ENCODE measurements at places on chromosomes 12 and 14.

GRCh38 chr14:92430686-92431085 is 82.9 kb upstream of the RIN3 start:
- DNase-seq, result no peak

DNA sequence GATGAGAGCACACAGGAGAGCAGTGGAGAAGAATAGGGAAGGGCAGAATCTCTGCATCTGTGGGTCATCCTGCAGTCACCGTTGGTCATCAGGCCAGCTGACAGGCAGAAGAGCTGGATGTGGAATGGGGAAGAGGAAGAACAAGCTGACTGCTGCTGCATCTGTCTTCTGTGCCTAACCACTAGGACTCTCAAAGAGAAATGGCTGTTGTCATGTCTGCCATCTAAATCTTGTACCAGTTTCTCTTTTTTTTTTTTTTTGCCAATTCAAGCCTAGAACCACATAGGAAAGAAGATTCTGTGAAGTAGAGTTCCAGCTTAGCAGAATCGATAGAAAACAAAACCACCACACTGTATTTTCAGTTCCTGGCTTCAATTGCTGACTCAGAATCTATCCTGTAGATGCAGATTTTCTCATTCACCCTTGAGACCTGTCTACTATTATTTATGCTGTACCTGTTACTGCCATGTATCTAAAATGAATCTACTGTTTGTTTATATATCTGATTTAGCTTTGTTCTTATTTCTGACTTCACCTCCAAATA is 421.9 kb upstream of the PRICKLE1 start:
- DNase-seq, result no peak

DNA sequence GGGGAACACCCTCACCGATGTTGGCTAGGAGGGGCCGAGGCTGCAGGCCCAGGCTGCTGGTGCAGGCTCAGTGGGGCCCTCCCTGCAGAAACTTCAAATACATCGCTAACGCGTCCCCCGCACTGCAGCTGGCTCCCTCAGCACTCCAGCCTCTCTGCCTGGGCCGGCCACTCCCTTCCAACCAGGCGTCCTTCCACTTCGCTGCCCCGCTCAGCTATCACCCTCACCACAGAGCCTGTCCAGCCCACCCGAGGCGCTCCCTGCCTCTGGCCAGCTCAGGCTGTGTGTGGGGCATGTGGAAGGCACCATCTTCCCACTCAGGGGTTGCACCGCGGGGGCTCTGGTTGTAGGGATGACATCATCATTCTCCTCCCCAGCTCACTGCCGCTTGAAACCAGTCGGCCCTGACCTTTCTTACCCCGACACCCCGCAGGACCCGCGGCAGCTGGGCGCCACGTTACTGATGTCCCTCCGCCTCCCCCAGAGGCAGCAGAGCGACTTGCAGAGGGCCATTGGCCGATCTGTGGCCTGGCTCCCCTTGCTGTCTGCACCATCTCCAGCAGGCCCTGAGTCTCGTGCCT is 199.9 kb upstream of the RTL1 start:
- DNase-seq, result no peak

DNA sequence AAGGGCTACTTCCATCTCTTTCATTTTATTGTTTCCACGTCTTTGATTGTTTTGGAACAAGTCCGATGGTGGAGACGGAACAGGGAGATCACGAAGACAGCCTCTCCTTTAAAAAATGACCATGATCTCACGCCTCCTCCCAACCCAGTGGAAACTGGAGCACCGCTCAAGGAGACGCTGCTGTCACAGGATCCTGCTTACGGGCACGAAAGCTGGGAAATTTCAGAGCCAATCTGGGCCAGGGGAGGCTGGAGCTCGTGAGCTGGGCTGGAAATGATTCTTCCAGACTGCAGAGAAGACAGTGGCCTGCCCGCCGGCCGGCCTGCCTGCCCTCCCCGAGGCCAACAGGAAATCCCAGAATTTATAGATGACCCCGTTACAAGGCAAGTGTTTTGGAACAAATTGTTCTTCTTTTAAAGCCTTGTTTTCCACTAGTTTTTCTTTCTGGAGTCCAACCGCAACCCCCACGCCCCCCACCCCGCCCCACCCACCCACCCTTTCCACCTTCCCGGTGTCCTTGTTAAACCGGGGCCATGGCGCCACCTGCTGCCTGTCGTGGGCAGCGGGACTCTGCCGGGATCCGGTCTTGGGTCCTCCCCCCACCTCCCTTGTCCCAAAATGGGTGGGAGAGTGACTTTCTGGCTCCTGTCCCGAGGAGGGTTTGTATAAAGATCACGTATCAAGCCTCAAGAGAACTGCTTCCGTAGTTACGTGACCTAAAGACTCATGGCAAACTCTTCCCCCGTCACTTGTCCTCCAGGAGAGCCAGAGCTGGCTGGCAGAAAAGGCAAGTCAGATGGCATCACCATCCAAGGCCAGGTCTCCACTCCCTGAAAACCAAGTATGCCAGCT is 40.3 kb downstream of the MAP1LC3B2 start:
- no peak for DNase-seq

DNA sequence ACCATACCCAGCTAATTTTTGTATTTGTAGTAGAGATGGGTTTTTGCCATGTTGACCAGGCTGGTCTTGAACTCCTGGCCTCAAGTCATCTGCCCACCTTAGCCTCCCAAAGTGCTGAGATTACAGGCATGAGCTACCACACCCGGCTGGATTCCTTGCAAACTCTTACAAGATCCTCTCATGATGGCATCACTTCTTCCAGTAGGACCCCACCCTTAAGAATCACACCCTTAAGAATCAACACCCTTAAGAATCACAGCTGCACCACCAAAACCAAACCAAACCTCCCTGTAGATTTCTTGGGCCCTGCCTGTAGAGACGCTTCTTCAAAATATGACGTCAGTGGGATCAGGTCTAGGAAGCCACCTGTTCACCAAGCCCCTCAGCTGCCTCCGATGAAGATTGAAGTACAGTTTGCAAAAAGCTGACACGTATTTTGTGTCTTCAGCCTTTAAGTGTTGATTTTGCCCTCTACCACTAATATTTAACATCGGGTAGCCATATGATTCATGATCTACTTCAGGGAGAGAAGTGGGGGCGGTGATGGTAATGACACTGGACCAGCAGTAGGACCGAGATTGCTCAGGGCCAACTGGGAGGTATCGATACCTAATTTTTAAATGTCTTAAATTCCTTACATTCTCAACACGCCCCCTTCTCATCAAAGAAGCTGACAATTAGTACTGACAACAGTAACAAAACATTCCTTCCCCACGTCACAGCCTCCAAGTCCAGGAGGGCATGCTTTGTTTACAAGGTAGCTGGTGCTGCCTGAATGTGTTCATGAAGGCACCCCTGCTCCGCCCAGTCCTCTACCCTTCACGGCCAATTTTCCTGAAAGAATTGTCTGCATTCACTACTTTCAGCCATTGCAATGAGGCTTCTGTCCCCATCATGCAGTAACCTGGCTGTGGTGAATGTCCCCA is 57.2 kb downstream of the ESRRB start:
- DNase-seq, result no peak

- peak; percentile 37 for DNase-seq
Measured at GRCh38 chr14:29821661-29822429, 105.8 kb downstream of the PRKD1 start.

GRCh38 chr12:99450036-99450630 is 197.4 kb upstream of the GARIN6 start:
- no peak for DNase-seq

GRCh38 chr12:25151476-25151875 is 43.5 kb downstream of the DNAI7 start:
- DNase-seq, result peak; percentile 36

DNA sequence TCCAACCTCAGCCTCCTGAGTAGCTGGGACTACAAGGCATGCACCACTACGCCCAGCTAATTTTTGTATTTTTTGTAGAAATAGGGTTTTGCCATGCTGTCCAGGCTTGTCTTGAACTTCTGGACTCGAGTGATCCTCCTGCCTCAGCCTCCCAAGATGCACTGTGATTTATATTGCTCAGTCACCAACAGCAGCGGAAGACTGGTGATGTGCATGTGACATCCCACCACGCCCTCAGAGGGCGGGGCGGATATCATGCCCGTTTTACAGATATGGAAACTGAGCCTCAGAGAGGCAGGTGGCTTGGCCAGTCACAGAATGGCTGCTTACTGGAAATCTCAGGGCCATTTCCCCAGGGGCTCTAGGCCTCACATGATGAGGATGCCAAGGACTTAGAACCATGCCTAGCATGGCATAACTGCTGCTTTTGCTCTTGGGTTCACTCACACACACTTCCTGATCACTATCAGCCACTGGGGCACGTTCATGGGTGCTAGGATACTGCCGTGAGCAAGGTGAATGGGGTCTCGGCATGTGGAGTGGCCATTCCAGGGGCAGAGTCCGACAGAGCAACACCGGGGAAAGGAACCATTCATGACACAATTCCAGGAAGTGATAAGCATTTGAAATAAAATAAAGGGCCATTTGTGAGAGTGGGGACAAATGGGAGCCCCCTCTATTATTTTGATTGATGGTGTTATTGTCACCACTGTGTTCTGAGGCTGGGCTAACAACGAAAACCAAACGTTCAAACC is 31.9 kb downstream of the RBM19 start:
- no peak for DNase-seq

GRCh38 chr14:49767270-49767570 is 733 bp upstream of the KLHDC2 start:
- no peak for DNase-seq

DNA sequence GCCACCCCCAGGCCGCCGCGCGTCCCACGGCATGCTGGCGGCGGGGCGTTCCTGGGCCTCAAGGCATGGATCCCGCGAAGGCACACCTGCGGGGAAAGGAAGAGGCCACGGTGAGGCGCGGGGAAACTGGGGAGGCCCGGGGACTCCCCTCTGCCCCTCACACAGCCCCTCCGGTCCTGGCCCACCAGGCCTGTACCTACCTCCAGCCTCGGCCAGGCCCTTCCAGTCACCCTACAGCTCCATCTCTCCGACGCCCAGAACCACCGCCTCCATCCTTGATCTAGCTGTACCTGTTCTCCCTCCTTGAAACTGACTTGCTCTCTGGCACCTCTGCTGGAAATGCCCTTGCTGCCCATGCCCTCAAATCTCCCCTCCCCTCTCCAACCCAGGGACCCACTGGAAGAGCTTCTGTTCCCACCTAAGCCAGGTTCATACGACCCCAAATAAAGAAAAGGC is 1.7 kb downstream of the ANKRD9 start:
- DNase-seq, result no peak

DNA sequence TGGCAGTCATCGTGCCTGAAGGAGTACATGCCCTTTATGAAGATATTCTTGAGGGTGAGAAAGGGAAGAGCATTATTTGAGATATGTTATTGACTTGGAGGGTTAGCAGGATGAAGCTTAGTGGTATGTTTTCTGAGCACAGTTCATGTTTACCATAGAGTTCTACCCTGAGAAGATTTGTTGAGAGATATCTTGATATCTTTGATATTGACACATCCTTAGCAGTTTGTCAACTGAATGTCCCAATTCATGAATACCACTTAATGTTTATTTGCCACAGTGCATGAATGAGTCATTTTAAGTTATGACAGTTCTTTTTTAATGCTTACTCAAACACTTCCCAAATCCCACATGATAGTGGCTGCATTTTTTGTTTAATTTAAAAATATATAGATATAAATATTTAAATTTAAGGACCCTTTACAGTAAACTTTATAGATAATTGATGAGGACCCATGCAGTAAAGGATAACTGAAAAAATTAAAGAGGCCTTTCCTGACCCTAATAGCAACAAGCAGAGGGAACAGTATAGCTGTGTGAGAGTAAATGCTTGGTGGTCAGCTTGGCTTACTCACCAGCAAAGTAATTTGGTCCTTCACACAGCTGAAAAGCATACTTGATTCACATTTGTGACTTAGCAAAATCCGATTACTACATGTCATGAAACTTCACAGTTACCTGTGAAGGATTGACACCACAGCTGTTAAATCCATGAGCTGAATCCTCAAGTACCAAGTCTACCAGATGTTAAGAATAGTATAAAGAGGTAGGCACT is 25.8 kb downstream of the SLC39A9 start:
- no peak for DNase-seq

- DNase-seq, result no peak
Measured at GRCh38 chr14:33796356-33796755, 154.5 kb downstream of the EGLN3 start.

DNA sequence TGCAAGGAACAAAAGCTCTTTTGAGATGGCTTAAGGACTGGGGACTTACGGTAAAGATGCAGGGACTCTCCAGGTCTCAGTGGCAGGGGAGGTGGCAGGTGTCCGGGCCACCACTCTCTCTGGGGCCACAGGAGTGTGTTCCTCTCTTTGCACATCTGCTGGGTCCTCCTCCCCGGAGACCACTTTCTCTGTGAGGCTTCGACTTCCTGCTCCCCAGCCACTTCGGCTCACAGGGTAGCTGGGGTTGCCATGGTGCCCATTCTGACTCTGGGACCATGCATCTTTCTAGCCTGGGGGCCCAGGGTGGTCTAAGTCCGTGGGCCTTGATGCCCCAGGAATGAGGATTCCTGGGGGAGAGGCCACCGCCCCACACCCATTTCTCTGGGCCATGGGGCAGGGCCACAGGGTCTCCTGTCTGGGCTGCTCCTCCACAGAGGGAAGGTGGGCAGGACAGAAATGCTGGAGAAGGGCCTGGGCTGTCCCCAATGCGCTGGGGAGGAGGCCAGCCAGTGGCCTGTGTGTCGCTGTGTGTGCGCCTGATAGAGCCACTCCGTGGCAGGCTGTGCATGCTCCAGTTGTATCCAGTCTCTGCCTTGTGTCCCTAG is 38.5 kb downstream of the CCDC92 start:
- DNase-seq, result no peak

DNA sequence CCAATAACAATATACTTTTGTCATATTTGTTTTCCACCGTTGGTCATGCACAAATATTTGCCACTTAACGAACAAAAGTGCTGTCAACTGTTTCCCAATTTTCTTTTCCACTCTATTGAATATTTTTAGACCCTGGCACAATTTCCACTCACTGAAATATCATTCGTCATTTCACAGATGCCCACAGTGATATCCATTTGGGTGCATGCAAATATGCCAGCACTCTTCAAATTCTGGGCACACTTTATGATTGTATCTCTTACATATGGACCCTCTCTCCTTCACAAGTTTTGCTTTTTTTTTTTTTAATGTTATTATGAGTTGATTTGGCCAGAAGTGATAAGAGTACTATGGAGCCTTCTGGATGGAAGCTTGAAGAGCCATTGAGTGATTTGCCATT is 1557.3 kb upstream of the FLRT2 start:
- DNase-seq, result no peak

DNA sequence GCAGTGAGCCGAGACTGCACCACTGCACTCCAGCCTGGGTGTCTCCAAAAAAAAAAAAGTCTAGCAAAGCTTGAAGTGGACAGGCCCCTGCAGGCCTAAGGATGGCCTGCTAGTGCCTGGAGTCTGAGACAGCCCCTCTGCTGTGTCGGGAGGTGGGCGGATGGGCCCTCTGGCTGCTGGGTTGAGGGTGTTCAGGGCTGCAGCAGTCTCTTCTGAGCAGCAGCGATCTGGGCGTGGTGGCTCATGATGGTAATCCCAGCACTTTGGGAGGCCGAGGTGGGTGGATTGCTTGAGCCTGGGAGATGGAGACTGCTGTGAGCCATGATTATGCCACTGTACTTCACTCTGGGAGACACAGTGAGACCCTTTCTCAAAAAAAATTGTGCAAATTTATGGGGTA is 57.0 kb downstream of the ADCK1 start:
- DNase-seq, result no peak

GRCh38 chr12:16946704-16947103 is 340.7 kb upstream of the LMO3 start:
- DNase-seq, result no peak

GRCh38 chr12:87828382-87828973 is 200.7 kb downstream of the C12orf50 start:
- peak; percentile 80 for DNase-seq
